Esophagus mucosa (tissue), 1 donor: ENCODE measurements at places on chromosomes 5 and 9. TPM values are rescaled to one million over a fixed set of nuclear protein-coding genes. Genes with fewer than 3 reads are reported as not detected.
A peak's percentile ranks its signal among the peaks of the same experiment; 100 is the strongest.

Gene LHX6
- total RNA-seq = 1.3 TPM

Gene PAIP2
- 38.1 TPM for total RNA-seq

Gene CEP120
- total RNA-seq = 9.5 TPM

Gene ZFYVE16
- total RNA-seq = 21.4 TPM

GRCh38 chr9:12439267-12439666 is 253.9 kb upstream of the TYRP1 start:
- no peak for ATAC-seq

DNA sequence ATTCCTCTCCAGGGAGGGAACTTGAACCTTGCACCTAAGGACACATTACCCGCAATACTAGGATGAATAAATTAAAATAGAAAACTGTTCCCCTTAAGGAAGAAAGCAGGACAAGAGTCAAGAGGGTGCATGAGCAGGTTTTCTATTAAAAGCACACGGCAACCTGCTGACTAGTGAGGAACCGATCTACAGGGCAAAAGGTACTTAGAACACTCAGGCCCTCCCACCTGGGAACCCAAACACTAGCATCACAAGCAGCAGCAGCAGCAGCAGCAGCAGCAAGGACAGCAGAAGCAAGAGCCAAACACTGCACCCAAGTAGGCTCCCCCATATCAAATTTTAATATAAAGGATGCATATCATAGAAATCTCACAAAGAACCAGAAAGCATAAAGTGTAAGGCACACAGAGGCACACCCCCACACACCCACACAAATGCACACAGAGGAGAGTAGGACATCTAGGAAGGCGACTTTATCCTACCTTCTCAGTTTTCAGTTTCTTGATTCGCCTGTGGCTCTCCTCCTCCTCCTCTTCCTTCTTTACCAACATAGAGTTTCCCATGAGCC is 2.8 kb downstream of the ZNF608 start:
- no peak for ATAC-seq

GRCh38 chr5:168420461-168420860 is 65.8 kb upstream of the RARS1 start:
- ATAC-seq = no peak

DNA sequence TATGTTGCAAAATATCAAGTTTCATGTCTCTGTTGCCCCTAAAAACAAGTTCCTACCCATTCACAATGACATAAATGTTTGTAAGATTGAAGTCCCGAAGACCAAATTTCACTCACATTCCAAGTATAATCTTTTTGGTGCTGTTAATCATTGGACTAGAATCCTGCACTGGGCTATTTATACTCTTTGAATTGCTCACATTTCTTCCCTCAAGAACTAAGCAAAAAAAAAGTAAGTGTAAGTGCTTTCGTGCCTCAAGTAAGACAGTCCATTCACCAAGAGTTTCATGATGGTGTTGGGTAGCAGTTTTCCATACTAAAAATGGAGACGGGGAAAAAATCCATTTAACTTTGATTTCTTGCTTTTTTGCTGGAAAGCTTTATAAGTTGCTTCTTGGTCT is 242.3 kb downstream of the EBF1 start:
- no peak for ATAC-seq

DNA sequence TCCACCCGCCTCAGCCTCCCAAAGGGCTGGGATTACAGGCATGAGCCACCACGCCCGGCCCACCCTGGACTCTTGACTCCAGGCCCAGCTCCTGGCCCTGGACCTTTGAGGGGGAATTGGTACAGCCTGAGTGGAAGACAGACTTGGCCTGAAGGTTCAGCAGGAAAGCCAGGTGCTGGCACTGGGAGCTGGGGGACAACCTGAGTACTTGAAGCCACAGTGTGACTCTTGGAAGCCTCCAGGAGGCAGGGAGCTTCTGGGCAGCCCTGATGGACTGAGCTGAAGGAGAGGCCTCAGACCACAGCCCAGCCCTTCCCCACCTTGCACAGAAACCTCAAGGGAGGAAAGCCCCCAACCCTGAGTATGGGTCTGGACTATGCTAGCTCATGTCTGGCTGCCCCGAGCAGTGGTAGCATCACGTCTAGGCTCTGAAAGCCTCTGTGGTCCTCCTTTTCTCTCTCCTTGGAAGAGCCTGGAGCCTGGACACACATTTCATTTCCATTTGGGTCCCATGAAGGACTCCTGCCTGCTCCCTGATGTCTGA is 54.1 kb downstream of the RASGEF1C start:
- ATAC-seq = no peak

DNA sequence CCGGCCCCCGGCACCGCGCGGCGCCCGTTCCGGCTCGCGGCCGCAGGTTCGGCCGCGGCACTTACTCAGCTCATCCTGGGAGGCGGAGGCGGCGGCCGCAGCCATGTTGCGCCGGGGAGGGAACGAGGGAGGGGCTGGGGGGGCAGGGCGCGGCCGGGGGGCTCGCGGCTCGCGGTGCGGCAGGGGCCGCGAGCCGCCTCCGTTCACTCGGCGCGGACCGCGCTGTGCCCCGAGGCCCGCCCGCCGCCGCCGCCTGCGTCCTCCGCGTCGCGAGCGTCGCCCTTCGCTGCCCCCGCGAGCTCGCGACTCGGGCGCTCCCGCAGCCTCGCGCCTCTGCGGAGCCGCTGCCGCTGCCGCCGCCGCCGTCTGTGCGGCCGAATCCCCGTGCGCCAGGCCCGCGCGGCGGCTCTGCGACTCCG is 735 bp downstream of the ECPAS start:
- peak; percentile 19 for ATAC-seq
